ENCODE measurements at places on chromosomes 7 and 10.

DNA sequence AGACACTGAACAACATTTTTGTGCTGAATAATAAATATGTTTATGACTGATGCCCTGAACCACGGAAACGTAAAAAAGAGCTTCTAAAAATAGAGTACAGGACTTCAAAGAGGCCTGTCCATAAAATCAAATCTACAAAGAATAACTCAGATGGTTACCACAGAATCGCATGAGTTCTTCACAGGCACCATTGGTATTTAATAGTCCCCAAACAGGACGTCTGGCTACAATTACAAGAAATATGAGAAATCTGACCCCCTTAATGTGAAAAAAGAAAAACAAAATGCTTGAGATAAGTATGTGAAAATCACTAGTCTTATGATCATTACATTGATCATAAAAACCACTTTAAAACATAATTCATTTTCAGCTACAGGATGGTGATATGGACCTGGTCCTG lies 20.8 kb downstream of the CYTH3 start:
- DNase-seq: no peak

GRCh38 chr7:35761871-35762677 lies 38.8 kb upstream of the SEPTIN7 start:
- DNase-seq: no peak

- no peak for DNase-seq
Observed at GRCh38 chr7:6709808-6710207, 3.1 kb upstream of the ZNF12 start.

- no peak for DNase-seq
Observed at GRCh38 chr7:141456298-141456697, 94.9 kb upstream of the AGK start.

GRCh38 chr7:53350241-53350640 lies 314.8 kb downstream of the POM121L12 start:
- no peak for DNase-seq

DNA sequence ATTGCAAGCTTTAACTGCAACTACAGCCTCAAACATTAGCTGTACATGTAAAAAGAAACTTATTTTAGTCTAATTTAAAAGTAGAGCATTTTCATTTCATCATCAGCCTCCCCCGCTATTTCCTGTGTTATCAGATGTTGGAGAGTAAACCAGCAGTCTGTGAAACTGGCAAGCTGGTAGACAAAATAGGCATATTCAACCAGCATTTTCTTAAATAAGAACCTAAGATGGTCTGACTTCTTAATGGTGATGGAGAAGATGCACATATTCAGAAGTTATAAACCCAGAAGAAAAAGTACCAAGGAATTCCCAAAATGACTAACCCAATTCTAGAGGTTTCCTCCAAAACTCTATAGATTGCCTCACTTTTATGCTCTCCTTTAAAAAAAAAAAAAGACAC lies 24.9 kb downstream of the PIK3AP1 start:
- DNase-seq: no peak

DNA sequence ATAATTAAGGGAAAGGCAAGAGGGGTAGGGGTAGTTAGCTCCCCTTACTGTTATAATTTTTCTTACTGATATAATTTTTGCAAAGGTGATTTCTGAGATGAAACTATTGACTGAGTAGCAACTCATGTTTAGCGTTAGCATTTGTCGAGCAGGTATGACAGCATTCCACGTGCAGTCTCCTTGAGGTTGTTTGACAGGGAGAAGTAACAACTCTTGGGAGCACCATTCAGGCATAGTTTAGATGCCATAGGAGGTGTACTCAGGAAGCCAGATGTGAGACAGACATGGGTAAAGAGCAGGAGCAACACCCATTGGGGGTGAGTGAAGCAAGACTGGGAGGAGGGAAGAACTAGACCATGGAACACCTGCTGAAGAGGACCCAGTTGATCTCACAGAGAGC lies 96.6 kb upstream of the KLF6 start:
- no peak for DNase-seq

GRCh38 chr10:61993711-61994401 lies 92.4 kb downstream of the ARID5B start:
- DNase-seq: no peak

DNA sequence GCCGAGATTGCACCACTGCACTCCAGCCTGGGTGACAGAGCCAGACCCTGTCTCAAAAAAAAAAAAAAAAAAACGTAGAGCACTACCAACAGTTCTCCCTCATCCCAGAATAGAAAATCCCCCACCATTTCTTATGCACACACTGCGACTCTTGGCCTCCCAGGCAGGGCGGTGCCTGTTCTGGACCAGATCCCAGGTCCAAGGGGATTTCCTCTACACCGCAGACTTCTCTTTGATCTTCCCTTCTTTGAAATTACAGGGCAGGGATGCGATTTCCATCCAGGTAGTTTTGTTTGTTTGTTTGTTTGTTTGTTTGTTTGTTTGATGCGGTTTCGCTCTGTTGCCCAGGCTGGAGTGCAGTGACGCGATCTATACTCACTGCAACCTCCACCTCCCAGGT lies 91.8 kb downstream of the SEPTIN14 start:
- no peak for DNase-seq

DNA sequence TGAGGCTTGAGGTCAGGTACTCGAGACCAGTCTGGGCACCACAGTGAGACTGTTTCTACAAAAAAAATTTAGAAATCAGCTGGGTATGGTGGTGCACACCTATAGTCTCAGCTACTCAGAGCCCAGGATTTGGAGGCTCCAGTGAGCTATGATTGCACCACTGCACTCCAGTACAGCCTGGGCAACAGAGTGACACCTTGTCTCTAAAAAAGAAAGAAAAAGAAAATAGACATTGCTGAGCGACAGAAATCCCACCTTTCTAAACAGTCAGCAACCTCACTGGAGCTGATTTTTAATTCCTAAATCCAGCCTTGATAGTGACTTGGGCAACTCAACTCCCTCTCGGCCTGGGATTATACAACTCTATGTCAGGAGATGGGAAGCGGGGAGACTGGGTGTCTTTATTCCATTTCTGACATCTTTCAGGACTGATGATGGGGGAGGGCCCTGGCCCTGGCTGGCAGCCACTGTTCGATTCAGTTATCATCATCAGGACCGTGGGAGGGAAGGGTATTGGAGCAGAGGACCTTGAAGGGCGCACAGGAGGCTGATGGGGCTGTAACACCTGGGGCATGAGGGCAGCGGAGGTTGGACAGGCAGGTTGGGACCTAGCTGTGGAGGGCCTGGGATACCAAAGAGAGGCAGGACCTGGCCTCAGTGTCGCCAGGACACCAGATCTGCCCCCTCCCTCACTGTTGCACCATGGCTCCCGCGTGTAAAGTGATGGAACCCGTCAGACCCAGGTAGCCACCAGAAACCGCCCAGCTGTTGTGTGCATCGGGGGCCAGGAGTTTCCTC lies 14.7 kb downstream of the HSPB1 start:
- no peak for DNase-seq

DNA sequence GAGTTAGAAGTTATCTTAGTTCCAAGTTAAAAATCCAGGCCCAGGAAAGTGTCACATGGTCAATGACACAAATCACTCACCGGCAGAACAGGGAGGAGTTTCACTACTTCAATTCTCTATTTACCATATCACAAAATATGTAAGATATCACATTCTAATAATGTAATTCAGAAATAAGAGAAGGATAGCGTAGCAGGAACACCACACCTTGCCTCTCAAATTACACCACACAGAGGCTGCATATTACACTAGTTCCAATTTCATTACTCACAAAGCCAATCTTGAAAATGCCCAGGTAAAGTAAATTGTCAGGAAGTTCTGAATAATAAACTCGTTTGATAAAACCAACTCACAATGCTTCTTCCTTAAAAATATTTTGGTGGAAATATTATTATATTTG lies 169.2 kb downstream of the CTTNBP2 start:
- no peak for DNase-seq

DNA sequence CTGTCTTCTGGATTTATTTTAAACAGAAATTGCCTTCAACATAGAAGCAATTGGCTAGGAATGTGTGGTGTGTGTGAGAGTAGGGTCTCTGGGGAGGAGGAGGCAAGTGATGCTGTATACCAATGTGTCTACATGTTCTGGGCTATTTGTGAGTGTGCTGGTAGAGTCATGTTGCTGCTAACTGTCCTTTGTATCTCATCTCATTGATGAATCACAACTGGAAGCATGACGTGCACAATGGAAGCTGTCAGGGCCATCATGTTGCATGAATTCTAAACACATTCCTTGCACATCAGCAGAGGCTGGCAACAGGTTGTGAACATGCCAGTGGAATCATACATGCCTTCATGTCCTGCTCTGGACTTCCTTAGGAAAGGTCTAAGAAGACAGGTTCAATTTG lies 199.7 kb downstream of the BMPER start:
- DNase-seq: no peak

- no peak for DNase-seq
Observed at GRCh38 chr7:5422396-5423305, 983 bp downstream of the TNRC18 start.

GRCh38 chr10:127527891-127528290 lies 21.2 kb upstream of the NPS start:
- DNase-seq: no peak

DNA sequence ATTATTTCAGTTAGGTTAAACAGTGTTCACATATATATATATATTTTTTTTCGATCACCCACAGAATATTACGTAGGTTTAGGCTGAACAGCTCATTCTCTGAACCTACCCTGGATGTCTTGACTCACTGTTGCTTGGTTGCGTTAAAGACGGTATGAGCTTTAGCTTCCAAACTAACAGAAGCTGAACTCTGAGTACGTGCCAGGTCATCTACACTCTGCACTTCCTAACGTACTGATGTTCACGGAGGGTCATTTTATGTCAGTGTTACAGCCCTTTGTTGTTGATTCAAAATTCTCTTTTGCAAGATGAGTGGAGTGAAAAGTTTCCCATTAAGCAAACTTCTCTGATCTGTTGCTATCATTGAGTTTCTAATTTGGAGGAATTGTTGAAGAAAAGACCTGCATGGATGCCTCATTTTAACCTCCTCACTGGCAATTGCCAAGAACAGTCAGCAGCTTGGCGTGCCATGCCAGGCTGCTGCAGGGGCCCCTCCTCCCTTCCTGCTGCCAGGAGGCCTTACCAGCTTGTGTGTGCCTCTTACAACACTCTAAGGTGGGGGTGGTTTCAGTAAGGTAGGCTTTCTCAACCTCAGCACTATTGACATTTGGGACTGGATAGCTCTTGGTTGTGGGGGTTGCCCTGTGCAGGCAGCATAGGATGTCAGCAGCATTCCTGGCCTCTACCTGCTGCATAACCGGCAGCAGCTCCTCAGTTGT lies 44.3 kb downstream of the INSYN2A start:
- no peak for DNase-seq

DNA sequence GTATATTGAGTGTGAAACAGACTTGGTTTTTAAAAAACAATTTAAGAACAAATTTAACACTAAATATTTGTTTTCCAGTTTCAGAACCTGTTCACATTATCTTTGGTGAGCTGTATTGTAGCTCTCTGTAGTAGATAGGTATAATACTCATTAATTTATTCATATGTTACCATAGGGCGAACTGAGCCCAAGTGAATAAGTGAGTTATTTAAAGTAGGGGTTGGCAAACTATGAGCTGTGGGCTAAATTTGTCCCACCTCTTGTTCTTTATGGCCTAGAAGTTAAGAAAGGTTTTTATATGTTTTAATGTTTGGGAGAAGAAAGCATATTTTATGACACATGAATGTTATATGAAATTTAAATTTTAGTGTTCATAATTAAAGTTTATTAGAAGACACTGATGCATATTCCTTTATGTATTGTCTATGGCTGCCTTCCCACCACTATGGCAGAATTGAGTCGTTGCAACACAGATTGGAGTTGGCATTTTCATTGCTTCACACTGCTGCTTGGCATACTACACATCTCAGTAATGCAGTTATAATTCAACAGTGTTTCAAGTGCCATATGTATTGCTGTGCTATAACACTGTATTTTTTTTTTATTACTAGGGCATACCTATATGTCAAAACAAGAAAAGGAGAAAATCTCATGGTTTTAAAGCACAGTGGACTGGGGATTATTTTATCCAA lies 146.5 kb downstream of the ADK start:
- DNase-seq: no peak

DNA sequence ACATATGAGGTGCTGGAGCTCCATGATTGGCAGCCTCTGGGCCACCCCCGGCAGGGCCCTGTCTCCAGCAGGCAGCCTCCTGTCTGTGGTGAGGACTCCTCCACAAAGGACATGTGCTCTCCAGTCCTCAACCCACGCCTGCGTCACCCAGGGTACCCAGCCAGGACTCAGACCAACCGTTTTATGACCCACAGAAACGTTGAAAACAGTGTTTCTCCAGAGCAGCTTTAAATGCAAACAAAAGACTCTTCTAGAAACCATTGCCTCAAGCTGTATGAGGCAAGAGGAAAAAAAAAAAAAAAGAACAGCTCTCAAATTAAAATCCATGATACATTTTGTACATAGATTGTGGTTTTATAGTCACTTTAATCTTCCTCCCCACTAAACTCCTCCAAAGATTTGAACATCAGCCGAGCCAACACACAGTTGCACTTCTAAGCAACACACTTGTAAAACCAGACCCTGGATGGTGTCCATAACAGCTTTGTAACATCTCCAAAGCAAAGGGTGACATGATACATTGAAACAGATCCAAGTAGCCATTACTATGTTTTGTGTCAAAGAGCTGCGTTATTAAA lies 175.0 kb upstream of the LYZL2 start:
- DNase-seq: no peak

- no peak for DNase-seq
Observed at GRCh38 chr7:100509231-100509630, 25.5 kb downstream of the NYAP1 start.
